ENCODE measurements at places on chromosomes 1 and 21.

- no peak overlapping the region for H3K4me3 ChIP-seq
- no peaks in the 10 kb centered on the region for H3K27me3 ChIP-seq
- no peaks in the 10 kb centered on the region for H3K4me1 ChIP-seq
- no peaks in the 10 kb centered on the region for H3K36me3 ChIP-seq
- no peak for DNase-seq
Observed at GRCh38 chr1:18877282-18877681, 17.8 kb upstream of the TAS1R2 start.

DNA sequence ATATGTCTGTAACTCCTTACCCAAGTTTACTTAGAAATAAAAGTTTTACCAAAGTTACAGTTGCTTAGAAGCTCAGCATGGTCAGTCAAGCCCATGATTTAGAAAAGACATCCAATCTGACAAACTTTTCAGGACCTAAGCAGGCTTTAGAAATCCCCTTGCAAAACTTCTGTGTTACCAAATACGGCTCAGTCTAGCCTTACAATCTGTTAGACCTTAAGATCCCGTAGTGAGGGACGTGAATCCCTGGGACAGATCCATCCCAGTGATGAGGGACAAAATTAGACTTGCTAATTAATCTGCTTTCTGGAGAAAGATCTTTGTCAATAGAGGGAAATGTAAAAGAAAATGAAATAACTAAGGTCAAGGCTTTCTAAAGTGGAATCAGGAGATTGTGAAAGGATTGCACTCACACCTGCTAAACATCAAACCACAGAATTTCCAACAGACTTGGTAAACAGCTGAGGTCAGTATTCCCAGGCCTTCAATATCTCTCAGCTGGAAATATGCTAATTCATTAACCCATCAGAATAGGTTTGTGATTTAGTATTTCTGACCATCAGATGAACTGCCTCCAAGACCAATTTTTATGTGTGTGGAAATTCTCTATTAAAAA lies 375.3 kb downstream of the DUSP10 start:
- no peak overlapping the region for H3K27ac ChIP-seq
- no peaks in the 10 kb centered on the region for H3K4me1 ChIP-seq
- H3K27me3 ChIP-seq = peaks cover 17% of the 10 kb centered on the region
- DNase-seq = no peak

DNA sequence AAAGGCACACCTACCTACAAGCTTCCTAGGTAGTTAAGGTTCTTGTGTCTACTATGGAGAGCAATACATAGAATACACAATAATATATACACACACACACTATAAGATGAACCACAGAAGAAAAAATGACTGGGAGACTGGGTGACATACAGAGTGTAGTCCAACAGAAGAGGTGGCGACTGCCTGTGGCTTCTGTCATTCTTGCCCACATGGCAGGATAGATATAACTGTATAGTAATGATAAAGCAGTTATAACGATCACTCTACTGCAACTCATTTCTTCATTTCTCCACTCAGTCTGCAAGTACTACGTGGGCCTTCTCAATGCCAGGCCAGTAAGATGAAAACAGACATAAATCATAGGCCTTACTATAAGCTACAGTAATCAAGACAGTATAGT lies 113.8 kb upstream of the EDN2 start:
- no peak for DNase-seq
- H3K27me3 ChIP-seq = no peaks in the 10 kb centered on the region
- peaks cover 76% of the 10 kb centered on the region for H3K36me3 ChIP-seq

DNA sequence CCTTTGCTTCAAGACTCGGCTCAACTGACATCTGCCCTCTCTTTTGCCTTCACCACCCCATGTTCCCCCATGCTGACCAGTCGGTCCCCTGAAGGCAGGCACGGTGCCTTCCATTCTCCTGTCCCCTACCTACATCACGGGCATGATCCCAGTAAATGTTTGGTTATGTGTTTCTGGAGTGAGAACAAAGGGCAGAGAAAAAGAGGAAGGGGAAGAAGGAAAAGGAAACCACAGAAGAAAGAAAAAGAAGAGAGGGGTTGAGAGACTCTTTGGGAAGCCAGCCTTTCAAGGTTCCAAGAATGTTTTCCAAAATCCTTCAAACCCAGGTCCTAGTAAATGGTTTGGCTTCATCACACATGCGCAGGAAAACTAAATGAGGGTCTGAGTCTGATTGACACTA lies 84.9 kb downstream of the CDC7 start:
- H3K4me1 ChIP-seq = peaks cover 2% of the 10 kb centered on the region
- no peak overlapping the region for H3K4me3 ChIP-seq
- H3K27me3 ChIP-seq = no peaks in the 10 kb centered on the region
- H3K27ac ChIP-seq = no peak overlapping the region
- no peak for DNase-seq

- no peak for DNase-seq
- H3K36me3 ChIP-seq = peaks cover 3% of the 10 kb centered on the region
- H3K27ac ChIP-seq = no peak overlapping the region
- peaks cover 15% of the 10 kb centered on the region for H3K4me1 ChIP-seq
- H3K4me3 ChIP-seq = no peak overlapping the region
Observed at GRCh38 chr21:42777064-42777756, 102.1 kb downstream of the WDR4 start.

- no peaks in the 10 kb centered on the region for H3K4me1 ChIP-seq
- H3K36me3 ChIP-seq = no peaks in the 10 kb centered on the region
- H3K27me3 ChIP-seq = no peaks in the 10 kb centered on the region
- H3K4me3 ChIP-seq = no peak overlapping the region
- DNase-seq = no peak
Observed at GRCh38 chr1:210536254-210536961, 207.7 kb downstream of the HHAT start.

GRCh38 chr1:181656491-181656890 lies 173.2 kb downstream of the CACNA1E start:
- H3K4me1 ChIP-seq = peaks cover 2% of the 10 kb centered on the region
- H3K4me3 ChIP-seq = no peak overlapping the region
- DNase-seq = no peak
- H3K27me3 ChIP-seq = peaks cover 15% of the 10 kb centered on the region
- no peak overlapping the region for H3K27ac ChIP-seq

DNA sequence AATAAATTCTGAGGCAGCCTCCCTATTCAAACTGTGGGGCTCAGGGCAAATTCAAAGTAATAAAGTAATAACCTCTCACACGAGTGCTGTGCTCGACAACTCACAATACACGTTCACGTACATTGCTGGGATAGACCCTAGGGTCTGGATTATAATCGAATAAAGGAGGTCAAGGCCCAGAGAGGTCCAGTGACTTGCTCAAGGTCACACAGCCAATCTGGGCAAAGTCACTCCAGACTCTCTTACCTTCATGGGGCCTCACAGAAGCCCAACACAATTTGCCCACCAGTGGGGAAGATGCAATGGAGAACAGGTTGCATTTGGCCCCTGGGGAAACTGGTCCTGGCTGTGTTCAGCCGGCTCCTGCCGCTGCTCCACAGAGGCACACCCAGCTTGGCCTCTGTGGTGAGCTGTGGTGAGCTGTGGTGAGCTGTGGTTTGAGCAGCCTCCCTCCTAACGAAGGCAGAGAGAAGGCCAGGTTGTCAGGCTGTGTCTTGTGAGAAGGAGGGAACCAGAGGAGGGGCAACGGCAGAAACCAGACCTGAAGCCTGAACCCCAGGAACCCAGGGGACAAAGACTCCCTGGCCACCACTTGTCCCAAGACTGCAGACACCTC lies 35.1 kb downstream of the NUAK2 start:
- peak overlapping the region; percentile 83 for H3K27ac ChIP-seq
- H3K27me3 ChIP-seq = no peaks in the 10 kb centered on the region
- H3K36me3 ChIP-seq = no peaks in the 10 kb centered on the region

- no peaks in the 10 kb centered on the region for H3K4me1 ChIP-seq
- H3K27ac ChIP-seq = no peak overlapping the region
- peaks cover 31% of the 10 kb centered on the region for H3K27me3 ChIP-seq
- DNase-seq = no peak
- no peak overlapping the region for H3K4me3 ChIP-seq
Observed at GRCh38 chr1:227397354-227397978, 79.2 kb upstream of the CDC42BPA start.

GRCh38 chr1:87926131-87926830 lies 597.6 kb downstream of the LMO4 start:
- H3K4me1 ChIP-seq = no peaks in the 10 kb centered on the region
- no peaks in the 10 kb centered on the region for H3K27me3 ChIP-seq
- H3K4me3 ChIP-seq = no peak overlapping the region
- DNase-seq = no peak

DNA sequence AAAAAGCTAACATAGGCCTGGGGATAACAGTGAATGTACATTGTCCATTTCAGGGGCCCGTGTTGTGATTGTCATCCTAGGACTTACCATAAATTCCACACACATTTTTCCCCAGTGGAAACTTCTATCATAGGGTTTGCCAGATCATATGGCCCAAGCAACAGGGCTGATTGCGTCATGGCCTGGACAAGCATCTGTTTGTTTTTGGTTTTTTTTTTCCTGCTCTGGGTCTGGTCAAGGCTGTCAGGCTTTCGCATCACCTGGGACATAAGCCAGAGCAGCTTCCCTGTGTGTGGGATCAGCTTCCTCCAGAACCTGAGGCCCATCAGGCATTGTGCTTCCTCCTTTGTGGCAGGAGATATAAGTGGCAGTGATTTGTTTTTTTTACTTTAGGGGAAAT lies 598.5 kb upstream of the USP24 start:
- H3K27me3 ChIP-seq = peaks cover 3% of the 10 kb centered on the region
- no peak overlapping the region for H3K4me3 ChIP-seq
- no peaks in the 10 kb centered on the region for H3K36me3 ChIP-seq
- no peak for DNase-seq

- peaks cover 55% of the 10 kb centered on the region for H3K27me3 ChIP-seq
- no peaks in the 10 kb centered on the region for H3K36me3 ChIP-seq
- H3K27ac ChIP-seq = no peak overlapping the region
Observed at GRCh38 chr1:153251562-153251961, 7.9 kb upstream of the LORICRIN start.

GRCh38 chr1:35377555-35377954 lies 109.0 kb downstream of the ZMYM4 start:
- H3K27ac ChIP-seq = no peak overlapping the region
- DNase-seq = no peak
- no peak overlapping the region for H3K4me3 ChIP-seq
- peaks cover 3% of the 10 kb centered on the region for H3K4me1 ChIP-seq
- H3K27me3 ChIP-seq = no peaks in the 10 kb centered on the region

DNA sequence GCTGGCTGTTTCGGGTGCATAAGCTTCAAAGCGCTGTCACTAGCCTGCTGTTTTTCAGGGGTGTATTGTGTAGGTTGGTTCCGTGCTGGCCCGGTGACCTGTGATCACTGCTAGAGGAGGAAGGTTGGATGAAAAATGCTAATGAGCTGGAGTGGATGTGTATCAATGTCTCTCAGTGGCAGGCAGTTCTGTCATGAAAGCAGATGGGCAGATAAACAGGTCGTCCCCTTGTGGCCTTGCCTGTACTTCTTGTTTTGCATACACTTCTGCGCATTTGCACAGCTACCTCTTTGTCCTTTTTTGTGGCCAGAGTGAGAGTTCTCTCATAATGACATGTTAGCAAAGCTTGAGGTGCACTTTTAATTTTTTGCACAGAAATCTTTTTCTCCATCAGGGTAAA lies 2.9 kb downstream of the SELENON start:
- H3K4me3 ChIP-seq = no peak overlapping the region
- no peak for DNase-seq
- H3K27me3 ChIP-seq = no peaks in the 10 kb centered on the region
- H3K36me3 ChIP-seq = peaks cover 21% of the 10 kb centered on the region

- peaks cover 84% of the 10 kb centered on the region for H3K27me3 ChIP-seq
- no peaks in the 10 kb centered on the region for H3K36me3 ChIP-seq
- H3K27ac ChIP-seq = no peak overlapping the region
Observed at GRCh38 chr1:218376722-218377121, 31.6 kb downstream of the TGFB2 start.

DNA sequence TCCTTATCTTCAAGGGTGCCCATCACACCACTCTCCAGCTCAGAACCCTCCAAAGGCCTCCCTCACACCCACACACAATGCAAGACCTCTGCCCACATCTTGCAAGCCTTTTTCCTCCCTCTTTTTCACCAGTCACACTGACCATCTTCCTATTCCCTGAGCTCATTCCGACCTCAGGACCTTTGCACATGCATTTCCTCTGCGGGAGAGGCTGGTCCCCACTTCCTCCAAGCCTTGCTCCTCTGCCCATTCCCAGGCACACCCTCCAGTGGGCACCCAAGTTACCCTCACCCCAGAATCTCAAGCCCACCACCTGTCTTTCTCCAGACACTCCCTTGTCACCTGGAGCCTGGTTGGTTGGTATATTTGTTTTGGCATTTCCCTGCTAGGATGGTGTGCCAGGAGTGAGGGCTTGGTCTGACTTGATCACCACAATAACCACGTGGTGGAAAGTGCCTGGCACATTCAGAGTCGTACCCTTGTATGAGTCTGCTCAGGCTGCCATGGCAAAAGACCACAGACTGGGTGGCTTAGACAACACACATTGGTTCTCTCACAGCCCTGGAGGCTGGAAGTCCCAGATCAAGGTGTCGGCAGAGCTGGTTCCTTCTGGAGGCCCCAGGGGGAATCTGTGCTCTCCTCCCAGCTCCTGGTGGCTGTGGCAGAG lies 13.2 kb downstream of the MX2 start:
- peak overlapping the region; percentile 24 for H3K27ac ChIP-seq
- no peaks in the 10 kb centered on the region for H3K27me3 ChIP-seq
- peaks cover 51% of the 10 kb centered on the region for H3K4me1 ChIP-seq

GRCh38 chr1:90591970-90592356 lies 125.1 kb downstream of the BARHL2 start:
- no peak for DNase-seq
- no peak overlapping the region for H3K4me3 ChIP-seq

- H3K36me3 ChIP-seq = no peaks in the 10 kb centered on the region
- no peak overlapping the region for H3K4me3 ChIP-seq
- no peak overlapping the region for H3K27ac ChIP-seq
- H3K27me3 ChIP-seq = peaks cover 17% of the 10 kb centered on the region
- no peaks in the 10 kb centered on the region for H3K4me1 ChIP-seq
Observed at GRCh38 chr1:70090141-70090540, 115.2 kb downstream of the LRRC40 start.

- H3K4me1 ChIP-seq = peaks cover 20% of the 10 kb centered on the region
- H3K4me3 ChIP-seq = no peak overlapping the region
- no peaks in the 10 kb centered on the region for H3K36me3 ChIP-seq
- DNase-seq = no peak
- no peak overlapping the region for H3K27ac ChIP-seq
Observed at GRCh38 chr1:17185485-17185860, 19.5 kb upstream of the PADI1 start.

DNA sequence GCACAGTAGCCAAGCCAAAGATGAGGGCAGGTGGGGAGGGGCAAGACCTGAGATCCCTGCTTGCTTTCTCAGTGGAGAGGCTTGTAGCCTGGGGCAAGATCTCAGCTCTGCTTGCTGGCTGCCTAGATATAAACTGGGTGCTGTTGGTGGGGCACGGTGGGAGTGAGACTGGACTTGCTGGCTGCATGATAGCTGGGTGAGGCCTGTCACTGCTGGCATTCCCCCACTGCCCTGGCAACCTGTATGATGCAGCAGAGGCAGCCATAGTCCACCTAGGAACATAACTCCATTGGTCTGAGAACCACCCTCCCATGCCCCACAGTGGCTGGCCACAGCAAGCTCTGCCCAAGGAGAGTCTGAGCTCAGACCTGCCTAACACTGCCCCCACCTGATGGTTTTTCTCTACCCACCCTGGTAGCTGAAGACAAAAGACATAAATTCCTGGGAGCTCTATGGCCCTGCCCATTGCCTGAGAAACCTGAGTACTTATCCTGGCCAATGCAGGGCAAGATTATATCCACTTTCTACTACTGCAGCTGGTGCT lies 261.9 kb upstream of the DEPDC1 start:
- H3K27me3 ChIP-seq = no peaks in the 10 kb centered on the region
- H3K4me1 ChIP-seq = no peaks in the 10 kb centered on the region
- no peak overlapping the region for H3K4me3 ChIP-seq
- H3K36me3 ChIP-seq = no peaks in the 10 kb centered on the region
- DNase-seq = no peak
- H3K27ac ChIP-seq = no peak overlapping the region

- no peaks in the 10 kb centered on the region for H3K4me1 ChIP-seq
- H3K4me3 ChIP-seq = no peak overlapping the region
- H3K27ac ChIP-seq = no peak overlapping the region
- H3K27me3 ChIP-seq = peaks cover 18% of the 10 kb centered on the region
- no peaks in the 10 kb centered on the region for H3K36me3 ChIP-seq
Observed at GRCh38 chr1:165129568-165130164, 226.8 kb downstream of the LMX1A start.

All from activated T-cell treated with anti-CD3 and anti-CD28 coated beads, Interleukin-2, amount 50 U/mL, for 24 hours (primary cell).